Activated CD8-positive, alpha-beta memory T cell treated with anti-CD3 and anti-CD28 coated beads, Interleukin-2, amount 10 ng/mL, durations not matched to agents 7 days and 5 days (primary cell): ENCODE measurements at places on chromosomes 12 and 14. TPM values are rescaled to one million over a fixed set of nuclear protein-coding genes. Genes with fewer than 3 reads are reported as not detected.
A peak's percentile ranks its signal among the peaks of the same experiment; 100 is the strongest.

- DNase-seq, result no peak
These were observed 81.9 kb downstream of the TMEM260 start for GRCh38 chr14:56661478-56661877.

Gene AHNAK2
- not detected for total RNA-seq

Gene KRT73
- total RNA-seq, result not detected

Gene LRP1-AS
- total RNA-seq, result not detected

Gene DUSP6
- total RNA-seq, result 76.3 TPM

- DNase-seq, result no peak
These were observed 3.0 kb upstream of the FNTB start for GRCh38 chr14:64983439-64984310.

- no peak for DNase-seq
These were observed 6.9 kb downstream of the SMIM41 start for GRCh38 chr12:52086366-52086765.

Gene KCNJ8
- not detected for total RNA-seq

GRCh38 chr12:131197490-131197889 lies 243.8 kb downstream of the ADGRD1 start:
- DNase-seq, result peak; percentile 19

- no peak for DNase-seq
These were observed 88.1 kb downstream of the PAPOLA start for GRCh38 chr14:96590190-96590864.

DNA sequence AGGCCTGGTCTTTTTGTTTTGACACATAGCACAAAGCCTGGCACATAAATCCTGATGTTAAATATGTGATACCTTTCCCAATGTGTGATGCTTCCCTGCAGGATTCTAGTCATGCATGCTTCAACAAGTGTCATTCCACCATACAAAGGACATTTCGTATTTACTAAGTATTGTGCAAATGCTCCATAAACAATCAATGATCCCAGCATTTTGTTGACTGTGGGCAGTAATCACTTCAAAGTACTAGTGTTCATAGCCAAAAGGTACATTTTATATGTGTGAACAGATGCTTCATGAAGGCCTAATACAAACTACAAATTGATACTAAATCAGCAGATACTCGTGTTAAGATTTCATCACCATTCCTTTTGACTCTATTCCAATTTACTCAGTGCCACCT lies 4.4 kb downstream of the CCNB1IP1 start:
- no peak for DNase-seq

Gene CIDEB
- 44.2 TPM for total RNA-seq

Gene RNASE7
- total RNA-seq, result not detected

DNA sequence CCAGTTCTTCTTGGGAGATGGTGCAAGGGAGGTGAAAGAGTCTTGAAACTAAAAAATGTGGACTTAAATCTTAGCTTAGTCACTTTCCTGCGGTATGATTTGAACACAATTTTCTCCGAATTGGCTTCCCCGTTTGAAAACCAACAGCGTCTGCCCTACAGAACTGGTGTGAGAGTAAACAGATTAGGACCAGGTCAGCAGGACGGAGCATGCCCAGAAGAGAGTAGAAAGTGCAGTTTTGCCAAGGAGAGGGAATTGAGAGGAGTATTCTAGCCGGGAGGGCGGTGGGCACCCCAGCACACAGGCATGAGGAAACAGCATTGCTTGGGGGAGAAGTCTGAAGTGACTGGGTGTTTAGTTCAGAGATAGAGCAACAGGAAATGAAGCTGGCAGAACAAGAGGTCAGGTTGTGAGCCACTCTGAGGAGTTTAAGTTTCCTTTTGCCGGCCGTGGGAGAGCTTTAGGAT lies 927.1 kb downstream of the VRK1 start:
- peak; percentile 67 for DNase-seq

DNA sequence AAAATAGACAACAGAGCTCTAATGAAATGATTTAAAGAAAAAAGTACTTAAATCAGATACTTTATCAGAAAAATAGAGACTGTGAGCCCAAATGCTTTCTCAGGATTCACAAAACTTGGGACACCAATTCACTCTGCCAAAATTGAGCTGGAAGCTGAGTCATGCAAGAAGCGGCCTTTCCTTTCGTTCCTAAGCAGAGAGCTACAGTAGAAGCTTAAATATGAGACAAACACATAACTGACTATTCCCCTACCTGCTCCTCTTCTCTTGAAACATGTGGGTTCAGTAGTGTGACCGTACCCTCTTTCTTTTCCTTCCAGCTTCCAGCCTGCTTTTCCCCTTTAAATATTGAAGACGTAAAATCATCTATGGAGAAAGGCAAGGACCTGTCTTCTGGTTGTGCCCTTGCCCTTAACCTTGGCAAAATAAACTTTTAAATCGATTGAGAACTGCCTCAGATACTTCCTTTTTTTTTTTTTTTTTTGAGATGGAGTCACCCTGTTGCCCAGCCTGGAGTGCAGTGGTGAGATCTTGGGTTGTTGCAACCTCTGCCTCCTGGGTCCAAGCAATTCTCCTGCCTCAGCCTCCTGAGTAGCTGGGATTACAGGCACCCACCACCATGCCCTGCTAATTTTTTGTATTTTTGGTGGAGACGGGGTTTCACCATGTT lies 4.4 kb upstream of the SDS start:
- DNase-seq, result no peak

Gene LPAR5
- total RNA-seq, result 18.5 TPM

GRCh38 chr12:65308006-65308405 lies 29.5 kb downstream of the MSRB3 start:
- DNase-seq, result no peak

- no peak for DNase-seq
These were observed 608 bp upstream of the PIANP start for GRCh38 chr12:6701078-6701768.

GRCh38 chr12:80763874-80764273 lies 47.2 kb downstream of the MYF5 start:
- DNase-seq, result no peak

Gene LRP10
- 59.0 TPM for total RNA-seq

DNA sequence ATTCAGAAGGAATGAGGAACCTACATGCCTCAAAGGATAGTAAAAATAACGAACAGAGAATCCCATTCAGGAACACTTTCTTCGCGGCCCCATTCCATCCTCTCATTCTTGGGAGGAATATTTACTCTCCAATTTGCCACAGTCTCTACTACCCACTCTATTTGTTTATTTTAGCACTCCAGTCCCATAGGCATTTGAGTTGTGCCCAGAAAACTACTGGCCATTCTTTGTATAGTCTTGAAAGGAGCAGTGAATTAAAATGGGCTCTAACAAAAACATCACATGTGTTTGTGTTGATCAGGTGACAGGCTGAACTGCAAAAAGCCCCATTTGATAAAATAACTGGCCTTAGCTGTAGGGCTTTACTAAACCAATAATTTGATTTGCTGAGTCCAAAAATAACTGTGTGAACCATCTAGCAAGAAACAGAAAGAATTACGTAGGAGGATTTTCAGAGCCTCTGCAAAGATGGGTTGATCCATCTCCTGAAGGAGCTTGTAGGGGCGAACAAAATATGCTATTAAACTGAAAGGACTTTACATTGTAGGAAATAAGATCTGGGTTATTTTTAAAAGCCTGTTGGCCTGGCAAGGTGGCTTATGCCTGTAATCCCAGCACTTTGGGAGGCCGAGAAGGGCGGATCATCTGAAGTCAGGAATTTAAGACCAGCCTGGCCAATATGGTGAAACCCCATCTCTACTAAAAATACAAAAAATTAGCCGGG lies 142.3 kb upstream of the CPNE8 start:
- no peak for DNase-seq

Gene GZMB
- 2,662 TPM for total RNA-seq

GRCh38 chr12:56375598-56376434 lies 13.2 kb upstream of the APOF start:
- no peak for DNase-seq

GRCh38 chr12:13979772-13980378 lies 1.5 kb downstream of the GRIN2B start:
- DNase-seq, result no peak
